ENCODE measurements at places on chromosomes 1 and 21.

DNA sequence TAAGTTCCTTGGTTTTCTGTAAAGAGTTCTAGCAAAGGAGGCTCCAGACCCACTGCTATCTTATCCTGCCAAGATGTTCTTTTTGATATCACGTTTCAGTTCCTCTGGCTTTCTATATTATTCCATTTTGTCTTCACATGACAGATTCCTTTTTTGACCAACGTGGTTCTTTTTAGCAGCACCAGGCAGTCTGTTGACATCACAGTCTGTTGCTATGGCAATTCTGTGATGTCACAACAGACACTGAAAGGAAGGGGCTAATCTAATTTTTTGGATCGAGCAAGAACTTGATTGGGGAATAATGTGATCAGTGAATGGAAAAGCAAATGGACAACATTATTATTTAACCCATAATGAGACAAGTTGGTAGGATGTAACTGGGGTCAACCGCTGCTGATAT, 64.5 kb upstream of the GOLT1A start:
- no peak for DNase-seq

- DNase-seq: no peak
These were observed 27.9 kb downstream of the OVAAL start for GRCh38 chr1:180586671-180587155.

DNA sequence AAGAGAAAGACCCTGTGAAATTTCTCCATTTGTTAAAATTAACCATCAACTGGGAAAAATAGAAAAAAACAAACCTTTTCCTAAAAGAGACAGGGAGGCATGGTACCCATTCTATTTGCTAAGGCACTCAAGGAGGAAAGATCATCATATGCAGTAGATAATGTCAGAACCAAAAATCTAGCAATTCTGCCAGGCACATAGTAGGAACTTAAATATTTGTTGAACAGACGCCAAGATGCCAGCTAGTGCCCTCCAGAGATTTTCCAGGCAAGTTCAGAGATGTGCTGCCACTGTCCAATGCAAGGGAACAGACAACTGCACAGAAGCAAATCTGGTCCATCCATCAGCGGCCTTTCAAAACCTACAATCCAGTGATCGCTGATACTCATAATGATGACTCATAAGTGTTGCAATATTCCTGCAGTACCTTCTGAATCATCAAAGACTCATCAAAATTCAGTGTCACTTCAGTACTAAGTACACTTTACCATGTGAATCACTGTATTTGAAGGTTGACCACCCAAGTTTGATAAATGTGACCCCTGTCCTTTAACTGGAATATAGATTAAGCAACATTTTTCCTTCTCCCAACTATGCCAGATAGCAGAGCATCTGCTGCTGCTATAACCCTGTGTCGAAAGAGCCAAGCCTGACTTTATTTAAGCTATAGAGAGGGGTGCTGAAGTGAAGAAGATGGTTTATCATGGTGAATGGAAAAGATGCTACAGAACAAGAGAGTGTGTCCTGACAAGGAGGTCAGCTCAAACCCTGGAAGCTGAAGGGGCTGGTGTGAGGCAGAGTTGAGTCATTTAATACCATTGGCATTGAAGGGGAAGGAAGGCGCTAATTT, 99.1 kb downstream of the MT1HL1 start:
- DNase-seq: no peak

GRCh38 chr1:22413799-22414198, 37.9 kb upstream of the ZBTB40 start:
- no peak for DNase-seq

GRCh38 chr1:156602557-156602993, 1.3 kb upstream of the GPATCH4 start:
- DNase-seq: no peak

DNA sequence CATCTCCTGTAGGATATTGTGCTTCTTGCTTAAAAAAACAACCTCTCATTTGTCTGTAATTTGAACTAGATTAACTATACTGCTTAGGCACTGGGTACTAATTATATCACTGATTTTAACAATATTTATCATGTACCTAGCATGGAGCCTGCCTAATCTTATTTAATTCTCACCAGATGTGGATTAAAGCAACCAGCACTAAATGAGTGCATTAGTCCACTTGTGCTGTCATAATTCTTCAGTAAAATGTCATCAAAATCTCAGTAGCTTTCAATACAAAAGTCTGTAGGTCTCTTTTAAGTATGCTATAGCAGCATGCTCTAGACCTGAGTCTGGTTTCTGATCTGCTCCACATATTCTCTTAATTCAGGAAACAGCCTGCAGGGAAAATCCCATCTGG, 368.1 kb downstream of the NCAM2 start:
- DNase-seq: no peak

- no peak for DNase-seq
These were observed 152.9 kb downstream of the PGBD5 start for GRCh38 chr1:230273141-230273710.

- no peak for DNase-seq
These were observed 33.1 kb downstream of the MAP3K7CL start for GRCh38 chr21:29163341-29164115.

GRCh38 chr1:66251546-66251945, 282.4 kb upstream of the SGIP1 start:
- peak; percentile 43 for DNase-seq

DNA sequence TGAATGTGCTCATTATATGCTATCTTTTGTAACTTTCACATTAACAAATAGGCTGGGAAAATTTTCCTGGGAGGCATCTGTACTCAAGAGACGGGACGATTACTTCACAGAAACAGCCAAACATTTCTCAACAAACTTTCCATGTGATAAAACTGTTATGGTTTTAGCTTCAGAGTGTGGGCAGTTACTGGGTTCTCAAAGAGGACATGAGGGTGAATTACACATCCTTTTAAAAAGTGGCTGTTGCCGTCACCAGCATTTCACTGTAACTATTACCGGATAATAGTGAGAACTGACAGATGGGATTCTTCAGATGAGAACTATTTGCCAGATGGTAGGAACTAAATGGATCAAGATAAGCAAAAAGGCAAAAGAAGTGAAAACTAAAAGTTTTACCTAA, 109.1 kb downstream of the APP start:
- DNase-seq: no peak

DNA sequence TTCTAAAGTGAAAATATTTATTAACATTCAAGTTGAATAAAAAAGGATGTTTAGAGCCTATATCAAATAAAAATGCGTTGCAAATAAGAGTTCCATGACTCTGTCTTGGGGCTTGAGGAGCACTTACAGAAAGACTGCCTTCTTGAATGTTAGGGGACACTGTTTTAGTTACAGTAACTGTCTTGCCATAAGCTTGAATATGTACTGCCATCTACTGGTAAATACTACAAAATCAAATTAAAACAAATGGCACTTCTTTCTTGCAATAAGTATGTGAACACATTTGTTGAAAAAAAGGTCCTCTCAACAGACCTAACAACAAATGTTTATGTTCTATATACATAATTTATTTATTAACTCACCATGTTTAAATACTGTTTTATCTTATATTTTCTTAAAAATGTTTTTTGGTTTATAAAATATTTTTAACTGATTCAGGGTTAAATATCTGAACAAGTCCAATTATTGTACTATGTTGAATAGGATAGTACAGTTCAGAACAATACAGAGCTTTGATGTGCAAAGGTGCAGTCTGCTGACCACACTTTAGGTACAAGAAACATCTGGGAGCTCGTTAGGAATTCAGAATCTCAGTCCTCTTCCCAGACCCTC, 199.5 kb downstream of the LRRIQ3 start:
- no peak for DNase-seq

GRCh38 chr1:31736675-31737074, 27.5 kb downstream of the ADGRB2 start:
- DNase-seq: no peak

GRCh38 chr1:16078925-16079656, 5.6 kb upstream of the FAM131C start:
- peak; percentile 79 for DNase-seq

- no peak for DNase-seq
These were observed 130.8 kb downstream of the PRDM2 start for GRCh38 chr1:13830616-13831280.

- DNase-seq: no peak
These were observed 3.6 kb downstream of the CHAF1B start for GRCh38 chr21:36388835-36389234.

GRCh38 chr1:7403265-7404045, 367.6 kb upstream of the VAMP3 start:
- no peak for DNase-seq

GRCh38 chr1:37177230-37177864, 143.0 kb upstream of the GRIK3 start:
- peak; percentile 75 for DNase-seq

DNA sequence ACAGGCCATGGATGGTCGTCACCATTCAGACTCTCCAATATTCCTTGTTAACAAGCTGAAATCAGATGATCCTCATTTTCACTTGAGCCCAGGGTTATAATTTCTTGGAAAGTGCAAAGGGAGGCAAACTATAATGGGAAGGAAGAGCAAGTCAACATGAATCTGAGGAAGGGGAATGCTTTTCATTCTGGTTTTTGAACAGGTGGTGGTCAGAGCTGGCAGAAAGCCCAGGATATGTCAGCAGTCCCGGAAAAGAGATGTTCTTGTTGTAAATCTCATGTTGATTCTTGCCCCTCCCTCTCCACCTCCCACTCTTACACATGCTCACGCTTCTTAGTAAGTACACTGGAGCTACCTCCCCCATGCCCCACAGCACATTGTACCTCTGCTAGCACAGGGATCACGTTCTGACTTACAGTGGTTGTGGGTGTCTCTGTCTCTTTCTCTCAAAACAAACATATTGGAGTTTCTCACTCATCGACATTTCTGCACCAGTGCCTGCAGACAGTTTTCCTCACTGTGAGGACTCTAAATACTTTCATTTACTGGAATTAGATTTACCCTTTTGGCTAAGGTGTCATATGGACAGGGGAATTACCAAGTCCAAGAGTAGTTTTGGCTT, 77.6 kb downstream of the XCL2 start:
- peak; percentile 46 for DNase-seq

DNA sequence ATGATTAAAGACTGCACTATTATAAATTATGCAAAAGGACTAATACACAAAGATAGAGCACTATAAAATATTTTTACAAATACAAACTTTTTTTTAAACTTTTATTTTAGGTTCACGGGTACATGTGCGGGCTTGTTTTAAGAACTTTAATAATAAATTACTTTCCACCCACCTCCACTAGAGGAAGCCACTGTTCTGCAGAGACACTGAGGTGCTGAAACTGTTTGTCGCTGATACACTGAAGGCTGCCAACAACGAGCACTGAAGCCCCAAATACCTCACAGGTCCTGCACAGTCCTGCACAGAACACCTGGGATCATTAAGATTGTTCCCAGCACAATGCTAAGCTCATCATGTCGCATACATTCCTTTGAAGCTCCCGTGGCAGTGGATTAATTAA, 19.9 kb downstream of the COA6 start:
- DNase-seq: no peak

- peak; percentile 15 for DNase-seq
These were observed 95.1 kb downstream of the BARHL2 start for GRCh38 chr1:90621986-90622385.

DNA sequence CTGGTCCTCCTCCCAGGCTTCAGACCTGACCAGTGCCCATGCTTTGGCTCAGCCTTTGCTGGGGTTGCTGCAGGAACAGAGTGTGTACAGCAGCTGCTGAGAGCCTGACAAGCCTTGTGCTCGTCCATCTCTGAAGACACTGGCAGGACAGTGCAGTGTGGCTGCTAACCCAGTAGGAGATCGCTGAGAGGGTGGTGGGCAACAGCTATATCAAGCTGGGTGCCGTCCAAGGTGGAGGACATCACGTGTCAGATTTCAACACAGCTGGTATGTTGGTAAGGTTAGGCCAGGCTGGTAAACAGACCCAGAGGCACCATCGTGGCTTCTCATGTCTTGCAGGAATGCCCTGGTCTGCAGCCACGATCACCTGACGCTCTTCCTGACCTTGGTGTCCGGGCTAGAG, 17.9 kb upstream of the SLC25A34 start:
- no peak for DNase-seq

GRCh38 chr1:169086603-169087455, 19.7 kb upstream of the ATP1B1 start:
- peak; percentile 70 for DNase-seq

- no peak for DNase-seq
These were observed 752.1 kb downstream of the LTN1 start for GRCh38 chr21:28240586-28240985.

- peak; percentile 42 for DNase-seq
These were observed 23.6 kb downstream of the GADD45A start for GRCh38 chr1:67708606-67709005.

GRCh38 chr1:153217212-153217611, at the start of gene PRR9:
Gene PRR9, plus strand, starts transcription at chr1:153217584. Its CDS starts 561 bp downstream, at chr1:153218145.
- DNase-seq: no peak

- DNase-seq: no peak
These were observed 346.7 kb downstream of the NUF2 start for GRCh38 chr1:163668472-163668871.

DNA sequence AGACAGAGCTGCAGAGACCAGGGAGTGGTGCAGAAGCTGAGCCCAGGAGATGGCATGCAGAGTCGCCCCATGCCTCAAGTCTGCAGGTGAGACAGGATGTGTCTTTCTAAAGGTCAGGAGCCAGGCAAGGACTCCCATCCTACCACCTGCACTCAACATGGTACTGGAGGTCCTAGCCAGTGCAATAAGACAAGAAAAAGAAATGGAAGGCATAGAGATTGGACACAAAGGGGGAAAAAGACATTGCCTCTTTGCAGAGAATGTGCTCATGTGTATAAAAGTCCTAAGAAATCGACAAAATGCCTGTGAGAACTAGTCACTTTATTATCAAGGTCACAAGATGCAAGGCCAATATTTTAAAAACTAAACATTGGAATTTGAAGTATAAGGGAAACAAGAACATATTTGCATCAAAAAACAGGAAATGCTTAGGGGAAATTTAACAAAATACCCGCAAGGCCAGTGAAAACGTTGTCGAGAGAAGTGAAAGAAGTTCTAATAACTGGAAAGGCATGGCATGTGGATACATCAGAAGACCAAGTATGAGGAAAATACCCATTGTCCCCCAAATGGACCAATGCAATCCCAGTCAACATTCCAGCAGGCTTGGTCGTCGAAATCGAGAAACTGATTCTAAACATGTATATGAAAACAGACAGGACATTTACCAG, 13.2 kb upstream of the PRXL2B start:
- DNase-seq: no peak

- DNase-seq: no peak
These were observed 25.0 kb upstream of the ZNF436 start for GRCh38 chr1:23394684-23395083.

DNA sequence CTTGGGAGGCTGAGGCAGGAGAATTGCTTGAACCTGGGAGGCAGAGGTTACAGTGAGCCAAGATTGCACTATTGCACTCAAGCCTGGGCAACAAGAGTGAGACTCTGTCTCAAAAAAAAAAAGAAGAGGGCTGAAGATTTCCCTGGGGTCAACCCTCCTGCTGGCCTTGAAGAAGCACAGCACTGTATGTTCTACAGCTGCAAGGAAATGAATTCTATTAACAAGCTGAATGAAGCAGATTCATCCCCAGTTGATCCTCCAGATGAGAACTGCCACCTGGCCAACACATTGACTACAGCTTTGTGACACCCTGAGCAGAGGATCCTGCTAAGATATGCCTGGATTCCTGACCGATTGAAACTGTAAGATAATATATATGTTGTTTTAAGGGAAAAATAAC, 129.5 kb downstream of the ADSS2 start:
- no peak for DNase-seq

DNA sequence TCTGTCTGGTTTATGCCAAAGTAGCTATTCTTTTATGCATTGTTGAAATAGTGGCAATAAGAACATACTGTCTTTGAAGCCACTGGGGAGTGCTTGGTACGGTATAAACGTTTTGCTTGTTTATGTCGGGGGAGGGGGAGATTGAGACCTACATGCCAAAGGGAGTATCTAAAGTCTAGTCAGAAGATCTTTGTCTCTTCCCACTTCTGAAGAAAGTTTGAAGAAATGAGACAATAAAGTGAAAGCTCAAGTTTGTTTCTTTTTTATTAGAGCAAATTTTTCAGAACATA, 6.8 kb downstream of the AKIRIN1 start:
- no peak for DNase-seq
